ENCODE measurements at places on chromosomes 11 and 22.

DNA sequence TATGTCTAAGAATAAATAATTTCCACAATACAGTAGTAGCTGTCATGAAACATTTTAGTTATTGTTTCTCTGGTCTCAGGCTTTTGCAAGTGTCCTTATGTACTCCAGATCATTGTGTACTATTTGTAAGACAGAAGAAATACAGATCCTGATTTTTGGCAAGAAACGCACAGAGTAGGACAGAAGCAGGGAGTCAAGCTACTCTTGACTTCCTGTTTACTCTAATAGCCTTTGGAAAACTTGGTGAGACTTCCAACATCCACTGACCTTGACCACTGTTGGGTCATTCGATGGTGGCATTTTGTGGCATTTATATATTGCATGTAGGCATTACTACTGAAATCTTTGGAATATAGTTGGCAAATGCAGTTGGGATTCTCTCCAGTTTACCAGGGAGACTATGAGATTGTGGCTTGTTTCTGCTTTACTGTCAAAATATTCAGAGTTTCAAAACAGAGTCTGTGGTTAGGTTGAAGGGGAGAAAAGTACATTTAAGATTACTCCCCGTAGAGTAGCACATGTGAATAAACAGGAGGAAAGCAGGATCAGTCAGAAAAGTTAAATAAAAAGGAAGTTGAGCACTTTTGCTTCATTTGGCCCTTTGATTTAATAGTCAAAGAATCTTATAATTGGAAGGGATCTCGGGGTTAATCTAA lies 726.1 kb upstream of the CCDC90B start:
- DNase-seq, result no peak

- DNase-seq, result no peak
Observed at GRCh38 chr11:106217456-106217855, 140.0 kb downstream of the AASDHPPT start.

- DNase-seq, result no peak
Observed at GRCh38 chr11:74710281-74710938, 20.8 kb downstream of the CHRDL2 start.

DNA sequence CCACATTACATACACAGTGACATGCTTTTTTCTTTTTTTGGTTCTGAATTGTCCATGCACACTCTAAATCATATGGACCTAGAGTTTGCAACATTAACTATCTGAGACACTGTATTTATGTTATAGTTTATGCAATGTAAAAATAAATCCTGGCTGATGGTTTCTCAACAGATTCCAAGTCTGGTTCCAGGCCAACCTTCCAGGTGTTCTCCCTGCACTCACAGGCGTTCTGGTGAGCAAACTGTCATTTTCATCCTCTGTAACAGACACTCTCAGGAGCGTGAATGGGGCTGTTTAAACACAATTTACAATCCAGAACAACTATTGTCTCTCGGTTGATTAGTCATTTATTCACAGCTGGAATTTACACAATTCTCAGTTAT lies 36.5 kb upstream of the ANKK1 start:
- DNase-seq, result no peak

Measured in T-helper 2 cell (primary cell).